Endothelial cell (in vitro differentiated cells): ENCODE measurements at places on chromosomes 3 and 15. TPM values are rescaled to one million over a fixed set of nuclear protein-coding genes. Genes with fewer than 3 reads are reported as not detected.
A peak's percentile ranks its signal among the peaks of the same experiment; 100 is the strongest.

DNA sequence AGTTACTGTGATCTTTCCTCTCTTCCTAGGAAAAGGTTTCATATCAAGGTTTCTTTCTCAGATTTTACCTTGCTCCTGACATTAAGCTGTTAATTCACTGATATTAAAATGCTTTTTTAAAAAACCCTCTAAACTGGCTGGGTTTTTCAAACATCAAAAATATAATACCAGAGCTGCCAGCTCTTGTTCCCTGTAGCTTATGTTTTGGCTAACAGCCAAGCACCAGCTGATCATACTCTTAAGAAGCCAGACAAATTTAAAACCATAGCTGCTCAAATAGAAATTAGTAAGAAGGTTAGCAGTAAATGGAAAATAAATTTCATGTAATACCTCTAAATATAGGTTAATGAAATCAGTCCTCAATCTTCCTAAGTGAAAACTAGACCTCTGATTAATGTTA is 657.5 kb downstream of the GRM7 start:
- H3K4me3 ChIP-seq = no peak overlapping the region
- no peak overlapping the region for H3K27ac ChIP-seq
- no peaks in the 10 kb centered on the region for H3K4me1 ChIP-seq
- no peaks in the 10 kb centered on the region for H3K27me3 ChIP-seq
- H3K36me3 ChIP-seq = no peaks in the 10 kb centered on the region

- no peak for DNase-seq
- H3K36me3 ChIP-seq = no peaks in the 10 kb centered on the region
- peaks cover 5% of the 10 kb centered on the region for H3K4me1 ChIP-seq
- no peaks in the 10 kb centered on the region for H3K27me3 ChIP-seq
These were observed 124.3 kb upstream of the SPRED1 start for GRCh38 chr15:38128341-38128781.

DNA sequence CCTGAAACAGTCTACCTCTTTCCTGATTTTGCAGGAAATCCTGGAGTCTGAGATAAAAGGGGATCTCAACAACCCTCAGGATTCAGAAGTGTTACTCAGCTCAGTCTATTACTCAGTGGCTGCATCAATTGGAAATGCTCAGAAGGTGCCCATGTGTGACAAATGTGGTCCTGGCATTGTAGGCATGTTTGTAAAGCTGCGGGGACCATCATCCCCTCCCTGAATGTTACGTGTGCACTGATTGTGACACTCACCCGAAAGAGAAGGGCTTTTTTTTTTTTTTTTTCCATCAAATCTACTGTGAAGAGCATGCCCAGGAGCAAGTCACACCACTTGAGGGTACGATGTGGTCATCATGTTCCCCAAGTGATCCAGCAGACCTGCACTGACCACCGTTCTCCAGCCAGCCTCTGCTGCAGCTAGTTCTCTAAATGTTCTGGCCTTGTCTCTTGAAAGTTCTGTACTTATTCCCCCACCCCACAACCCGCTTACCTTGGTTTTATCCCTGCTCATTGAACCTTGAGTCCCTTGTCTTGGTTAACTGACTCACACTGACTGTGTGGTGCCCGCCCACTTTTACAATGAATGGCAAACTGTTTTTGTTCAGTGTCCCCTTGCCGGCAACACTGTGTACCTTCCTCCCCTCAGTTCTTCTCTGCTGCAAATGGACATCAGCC is 19.8 kb downstream of the ST3GAL6 start:
- H3K36me3 ChIP-seq = no peaks in the 10 kb centered on the region
- DNase-seq = no peak
- peaks cover 4% of the 10 kb centered on the region for H3K27me3 ChIP-seq
- H3K27ac ChIP-seq = no peak overlapping the region
- peaks cover 15% of the 10 kb centered on the region for H3K4me1 ChIP-seq

Gene PARP15
- 0.36 TPM for total RNA-seq

GRCh38 chr3:194054540-194054939 is 81.4 kb upstream of the HES1 start:
- H3K4me1 ChIP-seq = peaks cover 4% of the 10 kb centered on the region
- H3K27ac ChIP-seq = no peak overlapping the region
- no peak overlapping the region for H3K4me3 ChIP-seq
- peaks cover 4% of the 10 kb centered on the region for H3K27me3 ChIP-seq

Gene TRIM42
- total RNA-seq = not detected

Gene B3GNT5
- 6.9 TPM for total RNA-seq

GRCh38 chr3:27699067-27699466 is 23.1 kb downstream of the EOMES start:
- peaks cover 2% of the 10 kb centered on the region for H3K27me3 ChIP-seq
- no peak overlapping the region for H3K27ac ChIP-seq
- no peaks in the 10 kb centered on the region for H3K36me3 ChIP-seq

GRCh38 chr3:143480344-143480743 is 360.8 kb downstream of the CHST2 start:
- no peak overlapping the region for H3K27ac ChIP-seq
- no peaks in the 10 kb centered on the region for H3K4me1 ChIP-seq
- DNase-seq = no peak
- H3K27me3 ChIP-seq = no peaks in the 10 kb centered on the region

DNA sequence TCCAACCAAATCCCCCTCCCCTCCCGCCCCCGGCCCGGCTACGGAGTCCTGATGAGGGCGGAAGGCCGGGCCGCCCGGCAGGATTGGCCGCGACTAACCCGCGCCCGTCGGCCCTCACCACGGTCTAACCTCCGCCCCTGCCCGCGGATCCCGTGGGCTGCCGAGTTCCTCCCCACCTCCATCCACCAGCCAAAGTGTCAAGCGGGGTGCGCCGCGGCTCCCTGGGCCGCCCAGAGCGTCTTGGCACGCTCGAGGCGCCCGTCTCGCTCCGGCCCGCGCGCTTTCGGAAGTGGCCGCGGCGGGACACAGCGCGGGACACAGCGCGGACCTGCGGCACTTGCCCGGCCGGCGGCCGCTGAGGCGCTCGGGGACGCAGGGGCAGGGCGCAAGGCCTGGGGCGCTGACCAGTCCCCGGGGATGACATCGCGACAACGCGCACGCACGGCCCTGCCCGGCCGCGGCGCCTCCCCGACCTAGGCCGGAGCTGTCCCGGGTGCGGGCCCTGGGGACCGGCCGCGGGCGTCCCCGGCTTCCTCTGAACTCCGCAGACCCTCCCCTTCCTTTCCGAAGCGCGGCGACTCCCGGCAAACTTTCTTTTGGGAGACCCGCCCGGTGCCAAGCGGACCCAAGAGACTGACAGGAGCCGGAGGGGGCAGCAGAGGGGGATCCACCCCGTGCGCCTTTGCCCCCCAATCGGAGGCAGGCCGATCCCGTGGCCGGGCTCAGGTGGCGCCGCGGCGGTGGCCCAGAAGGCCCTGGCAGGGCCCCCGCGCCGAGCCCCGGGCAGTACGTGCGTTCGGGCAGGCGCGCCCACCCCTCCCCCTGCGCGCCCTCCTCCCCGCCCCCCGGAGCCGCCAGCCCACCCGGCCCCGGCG is 112.8 kb upstream of the ICE2 start:
- no peak overlapping the region for H3K27ac ChIP-seq
- peaks cover 12% of the 10 kb centered on the region for H3K4me1 ChIP-seq
- DNase-seq = peak; percentile 48
- H3K36me3 ChIP-seq = peaks cover 4% of the 10 kb centered on the region
- H3K4me3 ChIP-seq = peak overlapping the region; percentile 88

Gene RBP2
- total RNA-seq = not detected

DNA sequence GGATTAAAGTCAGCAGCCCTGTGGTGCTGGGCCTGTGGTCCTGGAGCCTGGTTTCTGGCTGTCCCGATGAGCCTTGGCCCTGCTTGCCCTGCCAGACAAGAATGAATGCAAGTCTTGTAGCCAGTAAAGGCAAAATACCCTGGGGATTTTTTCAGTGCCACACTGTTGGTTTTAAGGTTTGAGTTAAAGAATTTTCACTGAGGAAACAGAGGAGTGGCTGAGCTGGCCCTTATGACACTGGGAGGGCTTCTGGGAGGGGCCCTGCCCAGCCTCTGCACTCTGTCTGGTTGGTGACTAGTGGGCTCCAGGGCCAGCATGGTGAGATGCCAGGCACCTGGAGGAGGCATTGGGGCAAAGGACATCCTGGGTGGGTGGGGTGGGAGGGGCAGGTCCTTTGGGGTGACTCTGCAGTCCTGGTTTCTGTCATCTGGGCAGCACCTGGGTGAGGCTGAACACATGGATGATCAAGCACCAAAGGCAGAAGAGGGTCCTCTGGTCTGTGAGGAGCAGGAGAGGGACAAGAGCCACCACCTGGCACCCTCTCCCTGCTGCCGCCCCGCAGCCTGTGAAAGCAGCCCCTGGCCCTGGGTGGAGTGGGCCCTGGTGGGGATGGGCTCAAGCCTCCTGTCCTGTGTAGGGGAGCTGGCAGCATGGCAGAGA is 12.5 kb upstream of the PLA2G4E start:
- H3K4me3 ChIP-seq = no peak overlapping the region
- DNase-seq = no peak
- H3K27ac ChIP-seq = no peak overlapping the region

- peaks cover 21% of the 10 kb centered on the region for H3K27me3 ChIP-seq
- DNase-seq = no peak
- peaks cover 10% of the 10 kb centered on the region for H3K4me1 ChIP-seq
- peak within 1 kb of the TSS; percentile 74 for H3K4me3 ChIP-seq
- peak within 1 kb of the TSS; percentile 7 for H3K27ac ChIP-seq
These were observed at the start of gene CRABP1 for GRCh38 chr15:78340231-78341056. Gene CRABP1 (plus strand): TSS chr15:78340353. CDS start chr15:78340429, 76 bp downstream.

- H3K4me1 ChIP-seq = peaks cover 18% of the 10 kb centered on the region
- peak overlapping the region; percentile 98 for H3K4me3 ChIP-seq
- no peak overlapping the region for H3K27ac ChIP-seq
These were observed 1.5 kb downstream of the WDR5B start for GRCh38 chr3:122414391-122414790.

Gene SLC49A4
- total RNA-seq = 10.2 TPM

Gene ANKUB1
- not detected for total RNA-seq

Gene HCLS1
- 45.8 TPM for total RNA-seq

DNA sequence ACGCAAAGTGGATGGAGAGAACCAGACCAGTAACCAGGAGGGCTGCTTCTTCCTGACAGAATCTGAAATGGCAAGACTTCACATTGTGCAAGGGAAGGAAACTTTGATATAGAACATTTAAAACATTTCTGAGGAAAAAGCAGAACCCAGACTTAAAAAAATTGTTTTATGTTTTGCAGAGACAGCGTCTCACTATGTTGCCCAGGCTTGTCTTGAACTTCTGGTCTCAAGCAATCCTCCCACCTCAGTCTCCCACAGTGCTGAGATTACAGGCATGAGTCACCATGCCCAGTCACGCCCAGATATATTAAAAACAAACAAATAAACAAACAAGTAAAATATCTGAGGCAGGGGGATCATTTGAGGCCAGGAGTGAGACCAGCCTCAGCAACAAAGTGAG is 46.2 kb downstream of the CRTAP start:
- no peaks in the 10 kb centered on the region for H3K36me3 ChIP-seq
- no peak overlapping the region for H3K4me3 ChIP-seq
- DNase-seq = no peak
- H3K27ac ChIP-seq = no peak overlapping the region
- H3K27me3 ChIP-seq = no peaks in the 10 kb centered on the region

GRCh38 chr15:85558848-85559247 is 178.4 kb downstream of the AKAP13 start:
- H3K27me3 ChIP-seq = no peaks in the 10 kb centered on the region
- no peak overlapping the region for H3K4me3 ChIP-seq
- peaks cover 6% of the 10 kb centered on the region for H3K36me3 ChIP-seq
- no peak overlapping the region for H3K27ac ChIP-seq
- H3K4me1 ChIP-seq = peaks cover 8% of the 10 kb centered on the region

Gene TMIE
- total RNA-seq = 0.23 TPM

DNA sequence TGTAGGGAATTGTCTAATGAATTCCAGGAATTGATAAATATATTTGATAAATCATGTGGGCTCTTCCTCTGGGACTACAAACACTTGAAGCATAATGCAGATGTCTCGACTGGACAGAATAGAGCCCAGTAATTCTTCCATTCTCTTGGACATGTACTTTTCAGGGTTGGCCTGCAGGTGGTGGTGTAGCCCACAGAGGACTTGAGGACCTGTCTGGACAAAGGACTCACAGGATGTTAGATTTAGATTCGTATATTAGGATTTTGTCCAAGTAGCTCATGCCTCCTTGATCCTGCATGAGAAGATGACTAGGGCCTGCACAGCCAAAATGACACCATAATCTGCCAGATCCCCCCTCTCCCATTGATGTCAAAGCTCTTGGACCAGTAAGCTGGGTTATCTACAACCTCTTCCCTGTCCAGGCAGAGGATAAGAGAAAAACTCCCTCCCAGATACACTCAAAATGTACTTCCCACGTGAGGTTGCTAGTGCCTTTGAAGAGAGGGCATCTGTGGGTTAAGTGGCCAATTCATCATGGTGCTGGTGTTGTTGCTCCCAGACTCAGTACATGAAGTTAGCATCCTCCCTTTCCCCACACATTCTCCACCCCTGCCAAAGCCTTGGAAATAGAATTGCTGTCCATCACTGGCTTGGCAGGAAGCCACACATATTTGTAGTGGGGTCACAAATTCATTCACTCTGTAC is 88.6 kb upstream of the ZNF280D start:
- no peaks in the 10 kb centered on the region for H3K4me1 ChIP-seq
- H3K4me3 ChIP-seq = no peak overlapping the region
- H3K27me3 ChIP-seq = peaks cover 2% of the 10 kb centered on the region
- no peak overlapping the region for H3K27ac ChIP-seq
- peak; percentile 58 for DNase-seq
- H3K36me3 ChIP-seq = no peaks in the 10 kb centered on the region
